ENCODE measurements at places on chromosomes 1 and 21.

- H3K4me3 ChIP-seq, result no peak overlapping the region
- no peaks in the 10 kb centered on the region for H3K4me1 ChIP-seq
- H3K27me3 ChIP-seq, result no peaks in the 10 kb centered on the region
- no peak for DNase-seq
- H3K36me3 ChIP-seq, result peaks cover 52% of the 10 kb centered on the region
These were observed 107.8 kb upstream of the DMRTA2 start for GRCh38 chr1:50531027-50531426.

DNA sequence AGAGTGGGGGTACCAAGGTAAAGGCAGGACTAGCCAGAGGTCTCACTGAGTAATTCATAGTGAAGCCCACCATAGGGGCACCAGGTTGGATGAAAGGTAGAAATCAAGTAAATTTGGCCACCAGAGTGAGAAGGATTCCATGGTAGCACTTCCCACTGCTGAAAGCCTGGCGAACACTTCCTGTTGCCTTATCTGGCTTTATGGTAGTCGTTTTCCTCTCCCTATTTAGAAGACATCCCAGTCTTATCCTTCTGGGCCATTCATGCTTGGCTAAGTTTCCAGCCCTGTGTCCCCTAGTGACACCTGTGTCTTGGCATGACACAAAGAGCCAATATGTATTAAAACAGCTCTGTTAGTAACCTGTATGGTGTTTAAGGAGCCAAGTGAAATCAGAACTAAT lies 74.3 kb upstream of the SIPA1L2 start:
- no peak overlapping the region for H3K27ac ChIP-seq
- peaks cover 3% of the 10 kb centered on the region for H3K27me3 ChIP-seq
- H3K4me3 ChIP-seq, result no peak overlapping the region
- H3K4me1 ChIP-seq, result peaks cover 8% of the 10 kb centered on the region
- DNase-seq, result no peak

GRCh38 chr1:72379072-72379471 lies 96.7 kb upstream of the NEGR1 start:
- H3K4me1 ChIP-seq, result no peaks in the 10 kb centered on the region
- no peaks in the 10 kb centered on the region for H3K27me3 ChIP-seq
- H3K4me3 ChIP-seq, result no peak overlapping the region
- no peak for DNase-seq
- H3K36me3 ChIP-seq, result no peaks in the 10 kb centered on the region

- peak overlapping the region; percentile 55 for H3K27ac ChIP-seq
- H3K4me3 ChIP-seq, result no peak overlapping the region
- peaks cover 26% of the 10 kb centered on the region for H3K36me3 ChIP-seq
- H3K27me3 ChIP-seq, result peaks cover 1% of the 10 kb centered on the region
These were observed 3.5 kb upstream of the PIGV start for GRCh38 chr1:26784023-26784871.

GRCh38 chr1:67345556-67345955 lies 37.9 kb downstream of the IL12RB2 start:
- no peak for DNase-seq
- no peak overlapping the region for H3K4me3 ChIP-seq
- peaks cover 56% of the 10 kb centered on the region for H3K36me3 ChIP-seq

DNA sequence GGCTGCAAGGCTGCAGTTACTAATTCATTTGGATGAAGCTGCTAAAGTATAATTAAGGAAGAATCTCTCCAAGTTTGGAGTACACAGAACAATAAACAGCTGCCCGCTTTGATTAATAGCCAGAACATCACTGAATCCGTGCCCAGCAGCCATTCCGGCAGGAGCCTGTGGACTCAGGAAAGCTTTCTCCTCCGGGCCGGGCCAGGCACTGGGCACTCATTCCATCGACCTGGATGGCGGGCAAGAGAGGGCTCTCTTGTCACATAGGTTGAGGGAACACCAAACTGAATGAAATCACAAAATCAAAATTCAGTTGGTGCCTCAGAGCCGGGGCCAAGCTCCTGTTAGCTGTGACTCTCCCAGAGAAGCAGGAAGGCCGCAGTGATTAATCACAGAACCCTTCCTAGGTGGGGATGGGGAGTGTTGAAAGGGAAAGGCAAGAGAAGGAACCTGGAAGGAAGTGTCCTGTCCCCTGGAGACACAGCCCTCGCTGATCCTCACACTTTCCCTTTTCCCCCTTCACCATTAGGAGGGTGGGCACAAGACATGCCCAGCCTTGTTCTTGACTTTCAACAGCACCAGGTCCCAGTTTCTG lies 306.7 kb downstream of the NPHP4 start:
- H3K27ac ChIP-seq, result no peak overlapping the region
- H3K4me3 ChIP-seq, result no peak overlapping the region
- H3K27me3 ChIP-seq, result peaks cover 4% of the 10 kb centered on the region
- H3K36me3 ChIP-seq, result no peaks in the 10 kb centered on the region

DNA sequence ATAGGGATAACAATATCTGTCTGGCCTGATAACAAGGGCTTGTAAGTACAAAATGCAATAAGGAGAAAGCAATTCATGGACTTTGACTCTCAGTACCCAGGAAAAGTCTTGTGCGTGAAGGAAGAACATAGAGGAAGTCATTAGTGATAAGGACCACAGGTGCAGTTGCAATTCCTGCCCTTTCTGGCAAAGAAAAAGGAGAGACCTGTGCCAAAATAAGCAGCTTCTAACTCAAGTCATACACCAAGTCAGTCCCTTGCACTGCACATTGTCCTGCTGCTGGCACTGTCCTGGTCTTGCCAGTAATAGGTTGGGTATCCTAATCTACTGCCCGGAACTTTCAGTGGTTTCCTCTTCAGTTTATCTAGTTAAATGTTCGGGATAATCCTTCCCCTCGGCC lies 14.8 kb upstream of the SOD1 start:
- H3K4me3 ChIP-seq, result no peak overlapping the region
- H3K27ac ChIP-seq, result no peak overlapping the region
- H3K36me3 ChIP-seq, result no peaks in the 10 kb centered on the region

- H3K36me3 ChIP-seq, result no peaks in the 10 kb centered on the region
- no peak overlapping the region for H3K27ac ChIP-seq
- H3K4me3 ChIP-seq, result no peak overlapping the region
- no peak for DNase-seq
- no peaks in the 10 kb centered on the region for H3K27me3 ChIP-seq
These were observed 8.3 kb downstream of the FRRS1 start for GRCh38 chr1:99758073-99758511.

GRCh38 chr1:66078412-66078811 lies 285.7 kb downstream of the PDE4B start:
- H3K27ac ChIP-seq, result no peak overlapping the region
- H3K36me3 ChIP-seq, result no peaks in the 10 kb centered on the region
- H3K4me1 ChIP-seq, result no peaks in the 10 kb centered on the region
- no peak for DNase-seq
- no peak overlapping the region for H3K4me3 ChIP-seq

DNA sequence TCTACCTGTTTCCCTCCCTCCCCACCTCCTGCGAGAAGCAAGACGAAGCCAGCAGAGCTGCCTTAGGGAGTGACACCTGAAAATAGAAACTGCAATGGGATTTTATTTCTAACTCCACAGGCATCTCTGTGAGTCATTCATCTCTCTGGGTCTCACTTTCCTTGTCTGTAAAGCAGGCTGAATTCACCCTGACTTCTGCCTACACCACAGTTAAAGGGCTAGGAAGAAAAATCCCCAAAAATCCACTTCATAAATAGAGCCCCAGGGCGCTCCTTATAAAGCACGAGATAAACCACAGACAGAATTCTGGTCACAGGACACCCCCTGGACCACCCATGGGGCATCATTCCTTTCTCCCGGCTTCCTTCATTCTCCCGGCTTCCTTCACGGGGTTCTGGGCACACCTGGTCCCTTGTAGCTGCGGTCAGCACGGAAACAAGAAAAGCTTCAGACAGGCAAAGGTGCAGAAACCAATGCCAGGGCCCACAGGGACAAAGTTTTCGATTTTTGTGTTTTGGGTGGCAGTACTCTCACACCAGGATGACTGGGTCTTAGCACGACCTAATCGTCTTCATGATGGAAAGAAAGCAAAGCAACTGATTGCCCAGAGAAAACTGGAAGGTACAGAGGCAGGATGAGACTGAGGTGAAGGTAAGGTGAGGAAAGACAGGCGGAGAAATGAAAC lies 2.8 kb upstream of the H6PD start:
- no peak for DNase-seq
- no peak overlapping the region for H3K27ac ChIP-seq
- no peaks in the 10 kb centered on the region for H3K27me3 ChIP-seq

- no peak overlapping the region for H3K27ac ChIP-seq
- no peak overlapping the region for H3K4me3 ChIP-seq
- DNase-seq, result no peak
- no peaks in the 10 kb centered on the region for H3K36me3 ChIP-seq
- H3K27me3 ChIP-seq, result no peaks in the 10 kb centered on the region
These were observed 256.7 kb upstream of the CACYBP start for GRCh38 chr1:174742805-174743653.

- peaks cover 51% of the 10 kb centered on the region for H3K4me1 ChIP-seq
- H3K27me3 ChIP-seq, result no peaks in the 10 kb centered on the region
- peaks cover 22% of the 10 kb centered on the region for H3K36me3 ChIP-seq
- DNase-seq, result no peak
- no peak overlapping the region for H3K27ac ChIP-seq
- H3K4me3 ChIP-seq, result no peak overlapping the region
These were observed 23.1 kb downstream of the SNAP47 start for GRCh38 chr1:227758366-227758765.

- H3K4me3 ChIP-seq, result peak overlapping the region; percentile 89
- peaks cover 69% of the 10 kb centered on the region for H3K4me1 ChIP-seq
- peaks cover 34% of the 10 kb centered on the region for H3K36me3 ChIP-seq
- H3K27me3 ChIP-seq, result no peaks in the 10 kb centered on the region
These were observed 2.1 kb downstream of the ELK4 start for GRCh38 chr1:205629751-205630150.

DNA sequence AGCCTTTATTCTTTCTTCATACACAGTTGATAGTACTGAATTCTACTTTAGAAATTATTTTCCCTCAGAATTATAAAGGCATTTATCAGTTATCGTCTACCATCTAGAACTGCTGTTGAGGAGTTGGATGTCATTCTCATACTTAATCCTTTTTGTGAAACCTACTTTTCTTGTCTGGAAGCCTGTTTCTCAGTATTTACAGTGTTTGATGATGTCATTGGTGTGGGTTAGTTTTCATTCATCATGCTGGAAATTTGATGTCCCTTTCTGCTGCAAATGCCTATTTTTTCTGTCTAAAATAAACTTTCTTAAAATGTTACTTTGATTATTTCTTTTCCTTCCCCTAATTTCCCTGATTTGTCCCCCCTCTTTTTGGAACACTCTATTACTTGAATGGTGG lies 22.8 kb upstream of the ZNF281 start:
- DNase-seq, result no peak
- H3K27me3 ChIP-seq, result peaks cover 5% of the 10 kb centered on the region
- H3K27ac ChIP-seq, result no peak overlapping the region
- no peak overlapping the region for H3K4me3 ChIP-seq
- no peaks in the 10 kb centered on the region for H3K36me3 ChIP-seq
- peaks cover 30% of the 10 kb centered on the region for H3K4me1 ChIP-seq

GRCh38 chr1:15863156-15863901 lies 15.8 kb downstream of the SPEN start:
- no peak for DNase-seq
- peaks cover 39% of the 10 kb centered on the region for H3K4me1 ChIP-seq
- H3K27me3 ChIP-seq, result no peaks in the 10 kb centered on the region
- no peak overlapping the region for H3K4me3 ChIP-seq

- no peaks in the 10 kb centered on the region for H3K36me3 ChIP-seq
- H3K27ac ChIP-seq, result no peak overlapping the region
- H3K27me3 ChIP-seq, result peaks cover 6% of the 10 kb centered on the region
- no peak overlapping the region for H3K4me3 ChIP-seq
These were observed 410.1 kb upstream of the PLXNA2 start for GRCh38 chr1:208654241-208654640.

GRCh38 chr1:201535046-201535918 lies 3.6 kb upstream of the NAV1 start:
- H3K4me3 ChIP-seq, result no peak overlapping the region
- peaks cover 45% of the 10 kb centered on the region for H3K27me3 ChIP-seq
- peaks cover 22% of the 10 kb centered on the region for H3K4me1 ChIP-seq

GRCh38 chr1:171817511-171818265 lies 23.6 kb upstream of the DNM3 start:
- H3K27me3 ChIP-seq, result no peaks in the 10 kb centered on the region
- H3K27ac ChIP-seq, result no peak overlapping the region
- DNase-seq, result peak; percentile 18
- peaks cover 18% of the 10 kb centered on the region for H3K4me1 ChIP-seq
- H3K4me3 ChIP-seq, result no peak overlapping the region

DNA sequence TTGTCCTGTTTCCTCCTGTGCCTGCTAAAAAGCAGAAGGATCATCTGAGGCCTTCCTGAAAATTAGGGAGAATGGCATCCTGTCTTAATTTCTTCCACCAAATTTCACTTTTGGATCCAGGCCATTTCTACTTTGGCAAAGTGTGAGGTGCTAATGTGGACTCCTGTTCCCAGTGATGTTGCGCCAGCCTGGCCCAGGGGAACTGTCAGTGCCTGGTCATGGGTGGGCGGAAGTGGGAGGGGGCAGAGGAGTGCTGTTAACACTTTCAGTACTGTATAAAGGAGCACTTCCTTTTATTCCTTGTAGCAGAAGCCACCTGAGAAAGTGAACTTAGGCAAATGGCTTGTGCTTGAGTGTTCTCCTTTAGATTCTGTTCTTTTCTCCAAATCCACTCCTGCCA lies 19.9 kb downstream of the ELAPOR1 start:
- H3K4me1 ChIP-seq, result peaks cover 32% of the 10 kb centered on the region
- no peak overlapping the region for H3K4me3 ChIP-seq
- peak; percentile 23 for DNase-seq
- H3K27ac ChIP-seq, result no peak overlapping the region

DNA sequence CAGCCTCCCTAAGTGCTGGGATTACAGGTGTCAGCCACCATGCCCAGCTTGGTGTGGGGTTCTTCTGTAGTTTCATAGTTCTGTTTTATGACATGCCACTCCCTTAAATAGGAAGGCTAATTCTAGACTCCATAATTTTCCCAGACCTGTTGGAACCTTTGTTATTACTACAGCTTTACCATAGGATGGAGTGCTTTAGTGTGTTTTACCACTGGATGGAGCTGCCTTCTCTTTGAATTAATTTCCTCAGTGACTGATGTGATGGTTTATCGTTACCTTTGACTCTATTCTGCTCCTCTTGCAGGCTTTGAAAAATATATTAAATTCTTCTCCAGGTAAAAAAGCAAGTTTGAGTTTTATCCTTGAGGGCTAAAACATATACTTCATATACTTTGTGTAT lies 84.6 kb upstream of the NEK7 start:
- no peaks in the 10 kb centered on the region for H3K4me1 ChIP-seq
- DNase-seq, result no peak
- no peak overlapping the region for H3K27ac ChIP-seq
- peaks cover 15% of the 10 kb centered on the region for H3K27me3 ChIP-seq
- no peaks in the 10 kb centered on the region for H3K36me3 ChIP-seq

- peaks cover 9% of the 10 kb centered on the region for H3K27me3 ChIP-seq
- DNase-seq, result no peak
- H3K36me3 ChIP-seq, result no peaks in the 10 kb centered on the region
- no peak overlapping the region for H3K4me3 ChIP-seq
- peaks cover 4% of the 10 kb centered on the region for H3K4me1 ChIP-seq
- no peak overlapping the region for H3K27ac ChIP-seq
These were observed 95.3 kb downstream of the ABCA4 start for GRCh38 chr1:94025383-94026340.

DNA sequence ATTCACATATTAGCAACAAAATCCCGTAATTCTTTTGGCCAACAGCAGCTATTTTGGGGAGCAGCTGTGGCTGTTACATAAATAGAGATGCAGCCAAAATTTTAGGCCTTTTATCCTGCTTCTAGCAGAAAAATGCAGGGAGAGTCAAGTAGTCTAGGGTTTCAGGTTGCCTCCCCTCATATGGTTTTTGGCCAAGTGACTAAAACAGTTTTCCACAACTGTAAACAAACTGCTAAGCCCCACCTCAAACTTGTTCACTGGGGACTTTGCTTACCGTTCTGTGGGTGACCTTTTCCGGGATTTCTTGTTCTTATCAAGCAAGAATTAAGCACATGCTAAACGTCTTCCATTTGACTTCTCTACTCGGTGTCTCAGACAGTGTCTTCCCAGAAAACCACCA lies 133.4 kb downstream of the EDEM3 start:
- H3K27me3 ChIP-seq, result no peaks in the 10 kb centered on the region
- DNase-seq, result no peak
- no peaks in the 10 kb centered on the region for H3K4me1 ChIP-seq
- no peak overlapping the region for H3K27ac ChIP-seq
- no peak overlapping the region for H3K4me3 ChIP-seq
